ENCODE measurements at places on chromosomes 4 and X.

- DNase-seq, result no peak
These were observed 15.8 kb downstream of the CYTL1 start for GRCh38 chr4:5003372-5003857.

DNA sequence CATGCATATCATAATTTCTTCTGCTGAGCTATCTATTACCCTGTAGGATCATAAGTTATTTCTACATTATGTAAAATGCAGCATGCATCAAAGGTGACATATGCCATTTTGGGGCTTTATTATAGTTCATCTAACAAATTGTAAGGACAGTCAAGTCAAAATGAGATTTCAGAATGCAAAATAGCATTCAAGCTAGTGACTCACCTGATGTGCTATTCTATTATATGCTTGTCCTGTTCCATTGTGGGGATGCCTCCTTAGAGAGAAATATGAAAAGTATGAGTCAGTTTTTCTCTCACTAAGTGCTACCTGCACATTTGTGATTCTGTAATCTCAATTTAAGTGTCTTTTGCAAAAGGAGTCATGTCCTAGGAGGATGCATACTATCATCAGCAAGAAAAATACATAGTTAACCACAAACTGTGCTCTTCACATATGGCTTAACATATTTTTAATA lies 647.0 kb upstream of the PCDH10 start:
- DNase-seq, result no peak

GRCh38 chr4:98939892-98940298 lies 11.0 kb upstream of the EIF4E start:
- peak; percentile 48 for DNase-seq

DNA sequence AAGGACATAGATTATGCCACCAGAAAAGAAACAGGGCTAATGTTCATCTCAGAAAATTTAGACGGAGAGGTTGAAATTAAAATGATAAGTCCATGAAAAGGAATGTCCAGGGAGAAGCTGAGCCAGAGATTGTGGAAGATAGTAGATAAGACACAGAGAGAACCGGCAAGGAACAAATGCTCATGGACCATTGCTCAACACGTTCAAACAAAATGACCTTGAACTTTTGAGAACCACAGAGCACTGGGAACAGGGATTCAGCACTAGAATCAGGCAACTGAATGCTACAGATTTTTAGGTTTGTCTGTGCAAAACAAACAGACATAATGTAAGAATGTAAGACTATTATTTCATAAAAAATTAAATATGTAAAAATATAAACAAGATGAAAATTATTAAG lies 206.3 kb downstream of the PDGFC start:
- no peak for DNase-seq

GRCh38 chrX:56783450-56783831 lies 54.4 kb downstream of the NBDY start:
- no peak for DNase-seq

DNA sequence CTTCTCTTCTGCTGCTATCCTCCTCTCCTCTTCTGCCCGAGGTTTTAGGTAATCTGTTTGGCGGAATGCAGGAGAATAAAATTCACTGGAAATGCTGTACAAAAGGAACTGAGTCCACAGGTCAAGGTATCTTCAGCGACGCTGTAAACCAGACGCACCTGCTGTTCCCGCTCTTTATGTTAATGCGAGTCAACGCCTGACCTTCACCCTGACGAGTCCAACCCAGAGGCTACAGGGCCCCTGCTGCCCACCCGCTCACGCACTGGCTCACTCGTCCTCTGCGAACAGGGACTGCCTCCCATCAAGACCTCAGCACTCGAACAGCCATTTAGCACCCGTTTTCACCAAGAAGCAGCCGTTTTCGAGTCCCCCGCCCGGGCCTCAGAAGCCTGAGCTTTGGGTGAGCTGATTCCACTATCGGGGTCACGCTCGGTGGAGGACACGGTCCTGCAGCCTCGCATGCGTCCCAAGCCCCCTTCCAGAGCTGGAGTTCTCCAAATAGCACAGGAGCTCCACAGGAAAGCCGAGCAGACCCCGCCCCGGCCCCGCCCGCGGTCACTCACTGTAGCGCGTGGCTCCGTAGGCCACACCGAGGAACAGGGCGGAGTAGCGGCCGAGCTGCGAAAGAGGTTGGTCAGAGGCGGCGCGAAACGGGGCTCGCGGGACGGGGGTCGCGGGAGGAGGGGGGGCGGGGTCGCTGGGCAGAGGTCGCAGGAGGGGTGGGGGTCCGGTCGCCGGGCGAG lies 556 bp downstream of the ATP5ME start:
- no peak for DNase-seq

GRCh38 chr4:121253961-121254360 lies 89.8 kb upstream of the TNIP3 start:
- no peak for DNase-seq

DNA sequence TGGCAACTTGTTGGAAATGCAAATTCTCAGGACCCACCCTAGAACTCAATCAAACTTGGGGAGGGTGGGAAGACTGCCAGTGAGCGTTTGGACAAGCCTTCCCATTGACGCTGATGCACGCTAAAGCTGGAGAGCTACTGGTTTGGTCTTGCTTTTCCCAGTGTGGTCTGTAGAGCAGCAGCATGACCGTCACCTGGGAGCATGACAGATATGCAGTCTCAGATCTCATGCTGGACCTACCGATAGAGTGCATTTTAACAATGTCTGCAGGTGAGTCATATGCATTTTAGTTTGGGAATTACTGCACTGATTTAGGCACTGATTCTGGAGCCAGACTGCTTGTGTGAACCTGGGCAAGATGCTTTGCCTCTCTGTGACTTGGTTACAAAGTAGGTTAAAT lies 27.2 kb downstream of the HPF1 start:
- DNase-seq, result no peak

DNA sequence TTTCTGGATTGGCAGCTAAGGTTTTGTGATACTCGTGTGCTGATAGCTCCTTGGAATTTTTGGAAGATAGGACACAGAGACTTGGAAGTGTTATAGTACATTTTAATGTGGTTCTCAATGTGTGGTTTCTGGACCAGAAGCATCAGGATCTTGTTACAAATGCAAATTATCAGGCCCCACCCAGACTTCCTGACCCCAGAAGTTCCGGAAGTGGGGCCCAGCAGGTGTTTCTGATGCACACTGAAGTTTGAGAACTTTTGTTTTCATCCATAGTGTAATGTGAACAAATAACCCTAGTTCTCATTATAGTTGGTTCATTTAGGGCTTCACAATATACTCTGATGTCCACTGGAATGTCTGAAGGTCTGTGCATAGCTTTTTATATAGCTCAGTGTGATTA lies 49.6 kb downstream of the LAMP2 start:
- no peak for DNase-seq

DNA sequence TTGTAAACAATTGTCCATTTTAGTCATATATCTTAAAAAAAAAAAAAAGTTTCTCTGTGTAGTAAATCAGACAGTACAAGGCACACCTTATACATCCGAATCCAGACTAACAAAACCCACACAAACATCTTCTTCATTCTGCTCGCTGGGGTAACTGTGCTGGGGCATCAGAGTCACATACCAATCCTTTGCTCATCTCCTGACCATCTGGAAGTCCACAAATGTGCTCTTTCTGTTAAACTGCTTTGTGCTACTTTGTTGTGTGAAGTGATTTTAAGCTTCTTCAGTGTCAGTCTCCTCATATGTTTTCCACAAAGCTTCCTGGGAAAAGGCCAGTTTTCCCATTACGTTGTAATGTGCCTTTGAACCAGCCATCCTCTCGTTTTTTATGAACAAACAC lies 86.2 kb upstream of the CBR4 start:
- DNase-seq, result no peak
